ENCODE measurements at places on chromosomes 3 and 15. TPM values are rescaled to one million over a fixed set of nuclear protein-coding genes. Genes with fewer than 3 reads are reported as not detected.

LYZL4 gene
- total RNA-seq = not detected

DNA sequence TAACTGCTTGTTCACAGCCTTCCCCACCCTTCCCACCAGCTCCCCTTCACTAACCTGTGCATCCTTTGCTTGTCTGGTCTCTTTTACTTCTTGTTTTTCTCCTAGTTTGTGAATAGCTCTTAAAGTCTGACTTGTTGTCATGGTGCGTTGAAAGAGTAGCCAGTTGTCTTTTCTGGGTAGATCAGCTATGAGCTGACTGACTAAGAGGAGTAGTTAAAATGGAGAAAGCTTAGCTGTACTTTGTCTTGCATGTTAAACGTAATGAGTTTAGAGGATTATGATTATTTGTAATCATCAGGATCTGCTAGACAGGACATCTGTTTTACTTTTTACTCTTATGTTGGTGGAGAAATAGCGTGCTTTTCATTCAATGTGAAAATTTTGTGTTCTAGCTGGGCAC is 35.9 kb downstream of the ATP2C1 start:
- DNase-seq = no peak

GRCh38 chr3:60250810-60251209 is 1000.4 kb downstream of the FHIT start:
- no peak for DNase-seq

WDR5B gene
- 3.1 TPM for total RNA-seq

DNA sequence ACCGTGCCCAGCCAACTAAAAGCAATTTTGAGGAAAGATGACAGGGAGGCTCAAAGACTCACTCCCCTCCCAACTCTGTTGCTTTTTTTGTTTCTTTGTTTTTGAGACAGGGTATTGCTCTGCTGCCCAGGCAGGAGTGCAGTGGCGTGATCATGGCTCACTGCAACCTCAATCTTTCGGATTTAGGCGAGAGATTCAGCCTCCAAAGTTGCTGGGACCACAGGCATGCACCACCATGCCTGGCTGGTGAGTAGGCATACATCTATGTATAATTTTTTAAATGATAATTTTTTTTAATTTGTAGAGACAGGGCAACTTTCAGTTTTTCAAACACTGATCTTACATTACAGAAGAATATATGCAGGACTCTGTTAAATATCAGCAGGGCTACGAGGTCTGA is 15.8 kb upstream of the THUMPD3 start:
- no peak for DNase-seq

TIMP4 gene
- total RNA-seq = 26.7 TPM

DNA sequence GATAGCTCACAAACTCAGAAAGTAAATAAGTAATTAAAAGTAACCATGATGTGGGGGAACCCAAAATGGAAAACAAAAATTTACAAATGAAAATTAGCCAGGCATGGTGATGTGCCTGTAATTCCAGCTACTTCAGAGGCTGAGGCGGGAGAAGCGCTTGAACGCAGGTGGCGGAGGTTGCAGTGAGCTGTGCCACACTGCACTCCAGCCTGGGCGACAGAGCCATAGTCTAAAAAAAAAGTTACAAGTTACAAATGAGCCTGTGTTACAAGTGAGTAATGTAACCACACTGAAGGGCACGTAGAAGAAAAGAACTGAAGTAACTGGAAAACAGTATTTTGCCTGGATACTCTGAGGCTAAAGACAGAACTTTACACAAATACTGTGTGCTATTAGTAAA is 11.3 kb downstream of the EXOSC7 start:
- DNase-seq = no peak

DNA sequence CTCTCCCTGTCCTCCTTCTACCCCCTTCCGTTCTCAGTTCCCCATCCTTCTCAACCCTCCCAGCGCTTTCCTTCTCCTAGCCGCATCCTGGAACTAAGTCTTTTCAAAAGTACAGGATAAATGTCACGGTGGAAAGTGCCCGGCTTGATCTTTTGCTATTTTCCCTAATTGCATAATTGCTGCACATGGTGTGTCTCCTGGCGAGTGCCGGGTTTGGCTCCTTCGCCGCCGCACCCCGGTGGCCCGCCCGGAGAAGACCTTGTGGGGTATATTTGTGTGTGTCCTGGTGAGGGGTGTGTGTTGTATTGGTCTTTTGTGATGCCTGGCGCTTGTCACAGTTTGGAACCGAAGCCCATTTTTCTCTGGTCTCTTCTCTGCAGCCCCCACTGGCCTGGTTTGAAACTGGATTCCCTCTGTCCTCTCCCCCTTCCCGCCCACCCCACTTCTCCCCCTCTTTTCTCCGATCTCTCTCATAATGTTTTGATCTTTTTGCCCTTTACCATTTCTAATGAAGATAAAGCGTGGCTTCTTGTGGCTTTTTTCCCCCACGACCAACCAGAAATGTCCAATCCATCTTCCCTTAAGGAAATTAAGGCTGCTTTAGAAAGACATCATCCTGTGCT is 692 bp downstream of the UBE2E2 start:
- DNase-seq = no peak

DNA sequence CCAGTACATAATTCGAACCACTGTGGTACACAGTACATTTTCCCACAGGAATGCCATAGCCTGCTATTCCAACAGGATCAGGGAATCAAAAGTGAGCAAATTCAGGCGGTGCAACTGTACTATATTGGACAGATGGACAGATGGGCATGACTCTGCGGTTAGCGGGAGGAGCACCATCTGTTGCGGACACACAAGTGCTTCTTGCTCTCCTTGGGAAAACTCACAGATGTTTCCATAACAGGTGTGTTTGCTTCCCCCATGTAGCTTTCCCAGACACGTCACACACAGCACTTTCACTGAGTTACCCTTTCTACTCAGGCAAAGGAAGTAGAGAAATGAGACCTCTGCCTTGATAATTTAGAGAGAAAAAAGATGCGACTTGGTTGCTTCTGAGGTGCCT is 325.1 kb upstream of the THBS1 start:
- no peak for DNase-seq

DNA sequence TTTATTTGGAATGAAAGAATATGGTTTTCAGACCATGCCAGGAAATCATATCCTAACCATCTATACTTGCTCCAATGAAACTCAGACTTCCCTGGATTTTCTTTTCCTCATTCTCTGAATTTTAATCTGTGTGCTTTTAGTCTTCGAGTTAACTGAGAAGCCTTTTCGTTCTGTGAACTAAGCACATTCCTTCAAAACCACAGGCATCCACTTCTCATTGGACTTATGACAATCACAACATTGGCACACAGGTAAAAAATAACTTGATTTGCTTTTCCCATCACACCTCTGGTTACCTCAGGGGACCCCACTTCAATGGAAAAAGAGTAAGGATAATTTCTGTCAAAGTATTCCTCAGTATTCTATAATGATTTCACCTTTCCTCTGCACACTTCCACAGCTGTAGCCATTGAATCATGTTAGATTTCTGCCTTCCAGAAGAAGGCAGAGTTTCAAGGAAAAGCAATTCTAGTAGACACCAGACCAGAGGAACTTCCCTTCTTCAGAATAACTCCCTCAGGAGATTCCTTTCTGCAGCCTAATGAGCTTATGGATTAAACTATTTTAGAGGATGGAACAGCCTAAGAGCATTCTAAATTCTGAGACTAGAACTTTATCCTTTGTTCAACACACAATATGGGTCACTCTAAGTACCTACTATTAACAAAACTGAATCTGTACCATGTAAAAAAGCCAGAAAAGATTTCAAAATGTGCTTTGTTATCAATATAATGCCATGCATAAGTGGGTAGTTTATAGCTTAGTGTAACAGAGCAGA is 15.9 kb downstream of the COMMD2 start:
- DNase-seq = no peak

DNA sequence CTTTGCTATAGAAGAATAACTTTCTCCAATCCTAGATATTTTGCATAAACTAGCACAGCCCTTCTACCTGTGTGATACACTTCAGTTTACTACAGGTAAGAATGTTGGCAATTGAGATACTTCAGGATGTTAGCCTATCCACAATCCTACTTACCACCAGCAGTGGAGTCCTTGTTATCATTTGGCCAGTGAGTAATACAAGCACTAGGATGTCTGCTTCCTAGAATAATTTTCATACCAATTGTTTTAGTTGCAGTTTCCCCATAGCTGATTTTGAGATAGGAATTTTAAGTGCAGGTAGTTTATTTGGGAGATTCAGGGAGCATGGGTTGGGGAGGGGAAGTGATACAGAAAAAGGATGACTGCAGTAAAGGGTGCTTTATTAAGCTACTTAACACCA is 147.2 kb downstream of the EPHA6 start:
- DNase-seq = no peak

GRCh38 chr3:8529738-8530525 is 28.3 kb downstream of the LMCD1 start:
- no peak for DNase-seq

GRCh38 chr3:136346486-136346885 is 96.3 kb downstream of the PCCB start:
- DNase-seq = no peak

GRCh38 chr3:115651087-115651486 is 27.8 kb downstream of the GAP43 start:
- DNase-seq = no peak

MOBP gene
- not detected for total RNA-seq

DNA sequence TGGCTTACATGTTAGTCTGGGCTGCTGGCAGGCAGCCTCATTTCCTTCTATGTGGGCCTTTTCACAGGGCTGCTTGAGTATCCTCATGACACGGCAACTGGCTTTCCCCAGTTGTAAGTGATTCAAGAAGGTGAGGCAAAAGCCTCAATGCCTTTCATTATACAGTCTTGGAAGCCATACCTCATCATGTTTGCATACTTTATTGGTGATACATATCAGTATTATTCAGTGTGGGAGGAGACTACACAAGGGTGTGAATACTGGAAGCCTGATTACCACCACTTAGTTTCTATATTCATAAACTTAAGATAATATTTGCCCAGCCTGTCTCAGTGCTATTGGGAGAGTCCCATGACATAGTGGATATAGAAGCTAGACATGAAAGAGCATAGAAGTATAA is 346.8 kb downstream of the SOX2 start:
- DNase-seq = no peak

All from esophagus muscularis mucosa (tissue), 4 donors.